EH (cell line): ENCODE measurements at places on chromosomes 1 and 21.

DNA sequence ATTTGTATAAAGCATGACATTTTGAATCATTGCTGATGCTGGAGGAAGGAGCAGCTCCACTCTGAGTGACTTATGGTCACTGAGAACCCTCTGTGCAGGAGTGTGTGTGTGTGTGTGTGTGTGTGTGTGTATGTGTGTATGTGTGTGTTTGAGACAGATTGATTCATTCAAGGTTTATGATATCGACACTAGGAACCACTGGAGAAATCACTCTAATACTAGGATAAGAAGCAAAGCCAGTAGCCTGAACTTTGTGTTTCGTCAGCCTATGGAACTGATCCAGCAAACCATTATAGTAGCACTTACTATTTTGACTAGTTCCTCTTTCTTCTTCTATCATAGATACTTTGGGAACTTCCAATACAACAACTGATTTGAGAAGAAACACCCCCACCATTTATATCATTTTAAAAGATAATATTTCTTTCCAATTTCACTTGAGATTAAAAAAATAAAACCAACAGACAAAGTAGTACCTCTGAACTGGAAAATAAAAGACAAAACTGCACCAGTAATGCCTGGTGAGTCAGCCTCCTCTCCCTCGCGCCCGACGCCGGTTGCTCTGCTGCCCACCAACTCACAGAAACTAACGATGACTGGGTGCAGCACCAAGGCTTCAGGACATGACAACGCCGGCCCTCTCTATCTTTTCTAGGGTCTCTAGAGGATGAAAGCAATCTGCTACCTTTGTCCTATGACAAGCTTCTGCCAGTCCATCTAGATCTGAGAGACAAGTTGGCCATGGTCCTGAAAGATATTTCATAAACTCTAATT, 20.9 kb downstream of the SLAMF1 start:
- DNase-seq, result no peak

DNA sequence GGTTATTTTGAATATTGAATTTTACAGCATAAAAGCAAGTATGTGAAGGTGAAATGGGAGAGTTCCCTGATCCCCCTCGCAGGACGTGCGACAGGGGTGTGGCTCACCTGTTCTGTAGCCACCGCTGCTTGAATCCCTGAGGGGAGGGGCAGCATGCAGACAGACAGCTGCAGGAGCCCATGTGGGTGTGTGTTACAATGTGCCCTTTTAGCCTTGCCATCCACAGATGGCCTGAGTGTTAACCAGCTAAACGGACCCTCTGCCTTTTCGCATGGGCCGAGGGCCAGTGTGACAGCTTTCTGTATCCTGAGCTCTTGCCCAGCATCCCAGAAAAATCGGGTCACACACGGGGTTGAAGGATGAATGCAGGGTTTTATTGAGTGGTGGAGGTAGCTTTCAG, 43.3 kb downstream of the JAM2 start:
- no peak for DNase-seq

GRCh38 chr1:157019457-157019856, 26.1 kb downstream of the ARHGEF11 start:
- DNase-seq, result no peak

DNA sequence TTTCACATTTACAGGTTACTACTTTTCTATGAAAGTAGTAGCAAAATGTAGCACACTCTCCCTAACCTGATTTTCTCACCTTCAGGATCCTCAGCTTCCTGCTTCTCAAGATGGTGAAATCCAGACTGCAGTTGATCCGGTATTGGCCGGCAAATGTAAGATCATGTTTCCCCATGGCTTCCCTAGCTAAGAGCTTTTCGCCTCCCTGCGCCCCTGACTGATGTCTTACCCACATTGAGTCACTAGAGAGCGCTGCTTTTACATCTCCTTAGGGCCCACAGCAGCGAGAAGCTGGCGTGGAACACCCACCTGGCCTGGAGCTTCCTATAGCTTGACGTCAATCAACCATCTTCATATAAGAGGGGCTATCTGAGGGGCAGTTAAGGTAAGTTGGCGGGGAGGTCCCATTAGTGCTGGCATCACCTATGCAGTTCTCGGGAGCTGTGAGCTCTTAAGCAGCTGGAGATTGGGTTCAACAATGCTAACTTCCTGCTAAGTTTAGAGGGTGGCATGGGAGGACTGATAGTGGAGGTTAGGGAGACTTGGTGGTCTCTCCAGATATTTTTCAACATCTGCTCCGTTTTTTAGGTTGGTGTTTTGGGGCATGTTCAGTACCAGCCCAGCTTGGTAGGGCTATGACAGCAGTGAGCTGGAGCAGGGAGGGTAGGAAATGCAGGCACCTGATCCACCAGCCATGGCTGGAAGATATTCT, 5.5 kb downstream of the PTPN7 start:
- DNase-seq, result peak; percentile 54

GRCh38 chr1:115782571-115783281, 14.2 kb upstream of the CASQ2 start:
- DNase-seq, result peak; percentile 74

GRCh38 chr1:6822530-6823359, 37.5 kb downstream of the CAMTA1 start:
- DNase-seq, result no peak
